H1 (cell line): ENCODE measurements at places on chromosomes 2 and 18.

DNA sequence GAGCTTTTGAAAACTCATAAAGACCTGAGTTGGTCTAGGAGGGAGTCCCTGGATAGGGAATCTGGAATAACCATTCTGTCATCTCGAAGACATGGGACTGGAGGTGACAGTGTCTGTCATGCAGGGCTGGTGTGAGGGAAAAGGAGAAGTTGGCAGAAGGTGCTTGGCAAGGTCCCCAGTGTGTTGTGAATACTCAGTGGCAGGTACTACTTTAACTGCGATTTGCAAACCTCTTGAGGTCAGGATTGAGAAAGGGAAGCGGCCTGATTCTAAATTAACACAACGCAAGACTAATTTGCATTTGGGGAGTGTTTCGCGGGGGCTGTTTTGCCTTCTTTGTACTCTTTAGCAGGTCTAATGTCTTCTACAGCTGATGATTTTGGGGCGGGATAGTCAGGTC, 77.0 kb upstream of the TMEM200C start:
- no peak for DNase-seq

DNA sequence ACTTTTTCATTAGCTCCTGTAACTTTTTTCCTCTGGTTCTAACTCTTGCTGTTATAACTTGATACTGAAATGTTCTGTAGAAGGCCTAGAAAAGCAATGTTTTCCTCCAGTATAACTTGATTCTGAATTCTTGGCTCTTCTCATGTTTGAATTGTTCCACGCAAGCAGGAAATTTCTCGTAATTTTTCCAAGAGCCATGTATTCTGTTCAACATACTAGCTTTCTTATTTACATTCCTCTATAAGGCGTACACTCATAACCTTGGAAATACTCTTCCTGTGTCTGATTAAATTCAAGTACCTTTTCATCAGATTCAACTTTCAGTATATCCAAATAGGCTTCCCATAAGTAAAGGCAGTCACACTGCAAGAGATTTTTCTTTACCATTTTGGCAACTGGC, 109.1 kb downstream of the SMAD2 start:
- no peak for DNase-seq

DNA sequence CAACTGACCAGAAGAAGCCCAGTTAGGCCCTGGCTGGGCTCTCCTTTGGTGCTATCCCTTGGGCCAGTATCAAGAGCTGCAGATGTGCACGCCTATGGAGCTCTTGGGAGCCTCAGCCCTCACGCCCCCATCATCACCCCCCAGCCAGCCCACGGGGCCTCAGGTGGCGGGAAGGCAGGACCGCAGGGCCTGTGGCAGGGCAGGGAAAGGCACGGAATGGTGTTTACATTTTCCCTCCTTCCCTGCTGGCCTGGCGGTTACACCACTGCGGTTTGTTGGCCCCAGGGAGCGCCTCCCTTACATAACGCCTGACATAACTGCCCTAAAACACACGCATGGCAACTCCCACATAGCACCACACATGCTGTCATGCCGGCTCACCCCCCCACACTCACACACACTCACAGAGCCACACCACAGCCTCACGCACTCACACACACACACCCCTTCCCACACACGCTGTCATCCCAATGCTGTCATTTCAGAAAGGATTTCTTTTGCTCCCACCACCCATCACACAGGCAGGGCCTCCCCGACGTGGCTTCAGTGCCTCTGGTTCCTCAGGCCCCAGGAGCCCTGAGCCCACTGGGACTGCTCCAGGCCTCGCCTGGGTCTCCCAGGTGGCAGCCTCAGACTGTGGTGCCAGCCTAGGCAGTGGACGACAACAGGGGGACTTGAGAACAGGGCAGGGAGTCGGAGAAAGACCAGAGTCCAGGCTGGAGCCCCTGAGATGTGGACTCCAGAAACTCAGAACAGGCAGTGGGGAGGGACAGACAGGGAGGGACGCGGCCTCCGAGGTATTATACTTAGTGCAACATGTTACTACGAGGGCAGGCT, 15.7 kb downstream of the ZFP36L2 start:
- DNase-seq = no peak

- DNase-seq = no peak
These were observed 276.8 kb downstream of the ASXL3 start for GRCh38 chr18:33854827-33855139.

DNA sequence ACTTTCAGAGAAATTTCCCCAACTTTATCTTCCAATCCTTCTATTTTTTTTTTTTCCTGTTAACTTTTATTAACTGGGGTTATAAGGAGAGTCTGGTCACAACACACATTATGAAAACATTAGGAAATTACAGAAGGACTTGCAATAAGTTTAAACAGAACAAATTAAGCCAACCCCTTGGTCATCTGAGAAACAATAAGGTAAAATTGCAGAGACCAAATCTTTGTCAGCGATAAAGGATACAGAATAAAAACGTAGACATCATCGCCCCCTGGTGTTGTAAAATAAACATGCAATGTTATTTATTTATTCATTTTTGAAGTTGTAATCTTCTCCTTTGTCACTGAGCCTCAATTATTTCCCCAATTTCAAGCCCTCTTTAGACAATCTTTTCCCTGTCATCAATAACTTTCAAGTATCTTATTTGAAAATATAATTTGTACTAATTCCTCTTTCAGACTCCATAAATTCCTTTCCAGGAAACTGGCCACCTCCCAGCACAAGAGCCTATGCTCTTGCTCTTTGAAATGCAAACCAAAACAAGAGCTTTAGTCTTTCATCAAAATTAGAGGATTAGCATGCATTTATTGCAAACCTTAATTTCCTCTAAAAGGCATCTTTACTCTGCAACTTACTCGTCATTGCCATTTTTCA, 19.5 kb downstream of the G6PC2 start:
- DNase-seq = no peak

DNA sequence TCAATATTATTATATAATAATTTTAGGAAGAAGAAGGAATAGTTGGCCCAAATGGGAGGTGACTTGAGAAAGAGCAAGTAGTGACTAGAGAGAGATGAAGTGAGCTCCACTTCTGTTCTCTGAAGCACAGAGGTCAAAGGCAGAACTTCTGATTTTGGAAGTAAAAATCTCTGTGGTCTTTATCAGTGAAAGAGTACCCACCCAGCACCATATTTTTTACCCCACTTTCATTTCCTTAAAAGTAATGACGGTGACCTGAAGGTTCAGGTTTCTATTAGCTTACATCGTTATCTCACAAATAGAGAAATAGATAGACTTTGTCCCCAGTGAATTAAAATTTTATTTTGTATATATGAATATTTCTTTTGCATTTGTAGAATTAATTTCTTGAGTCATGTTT, 95.3 kb downstream of the CDH7 start:
- DNase-seq = no peak

DNA sequence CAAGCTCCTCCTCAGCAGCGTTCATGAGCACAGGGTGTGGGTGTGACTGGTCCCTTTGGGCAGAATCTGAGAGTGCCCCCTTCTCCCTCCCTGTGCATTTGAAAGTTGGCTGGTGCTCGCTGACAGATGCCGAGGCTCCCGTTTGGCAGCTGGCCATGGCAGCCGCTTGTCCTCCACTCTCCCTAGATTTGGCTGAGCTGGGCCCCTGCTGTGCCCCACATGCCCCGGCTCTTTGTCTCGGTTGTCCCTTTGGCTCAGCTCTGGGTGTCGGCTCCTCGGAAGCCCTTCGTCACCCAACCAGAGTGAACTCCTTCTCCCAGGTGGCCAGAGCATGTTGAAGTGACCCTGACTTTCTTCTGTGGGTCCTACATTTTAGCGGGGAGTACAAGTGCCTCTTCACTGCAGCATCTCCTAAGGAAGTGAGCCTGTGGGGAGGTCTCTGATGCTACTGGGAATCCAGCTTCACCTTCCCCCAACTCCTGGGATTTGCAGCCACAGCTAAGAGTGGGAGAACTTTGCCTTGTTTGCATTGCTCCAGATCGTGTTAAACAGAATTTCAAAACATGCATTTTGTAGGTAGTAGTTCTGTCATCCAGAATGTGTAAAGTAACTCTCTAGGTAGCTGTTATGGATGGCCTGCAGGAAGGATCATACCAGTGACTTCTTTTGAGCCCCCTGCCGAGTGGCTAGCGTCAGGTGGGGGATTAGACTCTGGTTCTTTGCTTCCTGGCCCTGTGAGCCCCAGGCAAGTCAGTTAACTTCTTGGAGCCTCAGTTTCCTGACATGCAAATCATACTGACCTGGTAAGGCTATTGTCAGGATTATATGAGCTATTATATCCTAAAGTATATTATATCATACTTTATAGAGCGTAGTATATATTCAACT, 24.2 kb downstream of the HPCAL1 start:
- no peak for DNase-seq

- no peak for DNase-seq
These were observed 4.1 kb upstream of the VRK2 start for GRCh38 chr2:58042486-58042970.

GRCh38 chr2:199144036-199144435, 313.7 kb downstream of the SATB2 start:
- DNase-seq = no peak
